ENCODE measurements at places on chromosomes 16 and 17. TPM values are rescaled to one million over a fixed set of nuclear protein-coding genes. Genes with fewer than 3 reads are reported as not detected.

The TPSD1 gene
- total RNA-seq = 1.6 TPM

The CDC42EP4 gene
- total RNA-seq = 71.0 TPM

The P2RX5 gene
- 0.29 TPM for total RNA-seq

The CLEC19A gene
- total RNA-seq = not detected

The KCNJ16 gene
- total RNA-seq = 18.6 TPM

The CRISPLD2 gene
- total RNA-seq = 386 TPM

The GPR179 gene
- under 0.01 TPM for total RNA-seq

The PRR29 gene
- total RNA-seq = 0.15 TPM

The ABCA6 gene
- total RNA-seq = 198 TPM

The PLLP gene
- total RNA-seq = 44.6 TPM

The IRX5 gene
- 59.0 TPM for total RNA-seq

The GPRC5C gene
- total RNA-seq = 40.3 TPM

The GAST gene
- total RNA-seq = not detected

The PDILT gene
- total RNA-seq = not detected

The PRR35 gene
- total RNA-seq = not detected

The C17orf50 gene
- not detected for total RNA-seq

The TBX21 gene
- total RNA-seq = 1.0 TPM

The VPS9D1 gene
- 6.6 TPM for total RNA-seq

The ABCC3 gene
- 81.0 TPM for total RNA-seq

The AOC2 gene
- total RNA-seq = 11.8 TPM

The TLCD3B gene
- total RNA-seq = 0.29 TPM

The CCL8 gene
- 2.6 TPM for total RNA-seq

The ALOX15 gene
- 0.98 TPM for total RNA-seq

The CARD14 gene
- total RNA-seq = 13.8 TPM

The FAM20A gene
- total RNA-seq = 11.3 TPM
